Kasumi-1 (cell line): ENCODE measurements at places on chromosomes 5 and 9.
A peak's percentile ranks its signal among the peaks of the same experiment; 100 is the strongest.

GRCh38 chr5:103298607-103299188, 40.1 kb downstream of the MACIR start:
- DNase-seq, result no peak

DNA sequence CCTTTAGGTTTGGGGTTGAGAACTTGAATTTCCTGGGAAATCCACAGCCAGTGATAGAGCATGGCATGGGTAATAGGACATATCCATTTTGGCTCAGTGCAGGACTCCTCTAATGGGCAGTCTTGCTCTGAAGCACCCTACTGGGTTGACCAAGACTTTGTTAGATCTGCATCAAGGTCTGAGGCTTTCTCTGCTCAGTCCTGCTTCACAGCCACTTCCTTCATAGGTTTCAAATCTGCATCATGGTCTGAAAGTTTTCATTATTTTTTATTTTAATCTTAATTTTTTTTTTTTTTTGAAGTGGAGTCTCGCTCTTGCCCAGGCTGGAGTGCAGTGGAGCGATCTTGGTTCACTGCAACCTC, 36.5 kb downstream of the KIF2A start:
- DNase-seq, result no peak

DNA sequence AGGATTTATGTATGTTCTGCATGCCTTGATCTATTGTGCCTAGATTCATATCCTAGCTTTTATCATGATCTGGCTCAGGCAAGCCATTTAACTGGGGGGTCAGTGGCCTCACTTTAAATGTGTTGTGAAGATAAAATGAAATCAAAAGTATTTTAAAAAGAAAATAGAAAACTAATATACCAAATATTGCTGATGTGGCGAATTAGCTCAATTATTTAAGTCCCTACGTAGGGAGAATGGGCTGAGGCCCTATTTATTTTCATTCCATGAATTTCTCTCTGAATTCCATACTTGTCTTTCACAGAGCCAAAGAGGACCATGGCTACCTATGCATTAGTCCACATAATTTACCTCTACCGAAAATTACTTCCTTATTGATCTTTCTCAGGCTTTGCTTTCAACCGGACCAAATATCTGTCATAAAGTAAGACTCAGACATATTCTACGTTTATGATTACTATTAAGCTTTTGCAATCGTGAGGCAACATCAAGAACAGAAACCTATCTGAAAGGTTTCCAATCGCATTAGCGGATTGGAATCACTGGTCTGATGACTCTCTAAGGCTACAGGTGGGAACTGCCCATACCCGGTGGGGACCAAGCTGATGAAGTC, 1.7 kb downstream of the MBLAC2 start:
- no peak for DNase-seq

- DNase-seq, result no peak
These were observed 70.1 kb downstream of the PCSK5 start for GRCh38 chr9:75960551-75960950.

DNA sequence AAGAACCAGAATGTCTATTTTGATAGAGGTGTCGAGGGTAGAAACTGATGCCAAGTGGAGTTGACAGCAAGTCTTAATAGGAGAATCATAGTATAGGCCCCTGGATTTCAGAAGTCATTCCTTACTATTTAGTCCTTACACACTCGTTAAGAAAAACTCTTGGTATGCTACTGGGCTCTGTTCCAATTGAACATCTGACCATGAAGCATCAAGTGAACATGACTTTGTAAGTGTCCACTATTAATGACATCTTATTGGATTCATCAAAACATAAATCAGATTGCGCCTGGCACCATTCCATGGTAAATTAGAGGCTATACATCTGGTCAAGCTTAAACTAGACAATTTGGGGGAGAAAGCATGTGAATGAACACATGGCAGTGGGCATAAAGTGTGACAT, 1056.5 kb upstream of the EDIL3 start:
- DNase-seq, result no peak

DNA sequence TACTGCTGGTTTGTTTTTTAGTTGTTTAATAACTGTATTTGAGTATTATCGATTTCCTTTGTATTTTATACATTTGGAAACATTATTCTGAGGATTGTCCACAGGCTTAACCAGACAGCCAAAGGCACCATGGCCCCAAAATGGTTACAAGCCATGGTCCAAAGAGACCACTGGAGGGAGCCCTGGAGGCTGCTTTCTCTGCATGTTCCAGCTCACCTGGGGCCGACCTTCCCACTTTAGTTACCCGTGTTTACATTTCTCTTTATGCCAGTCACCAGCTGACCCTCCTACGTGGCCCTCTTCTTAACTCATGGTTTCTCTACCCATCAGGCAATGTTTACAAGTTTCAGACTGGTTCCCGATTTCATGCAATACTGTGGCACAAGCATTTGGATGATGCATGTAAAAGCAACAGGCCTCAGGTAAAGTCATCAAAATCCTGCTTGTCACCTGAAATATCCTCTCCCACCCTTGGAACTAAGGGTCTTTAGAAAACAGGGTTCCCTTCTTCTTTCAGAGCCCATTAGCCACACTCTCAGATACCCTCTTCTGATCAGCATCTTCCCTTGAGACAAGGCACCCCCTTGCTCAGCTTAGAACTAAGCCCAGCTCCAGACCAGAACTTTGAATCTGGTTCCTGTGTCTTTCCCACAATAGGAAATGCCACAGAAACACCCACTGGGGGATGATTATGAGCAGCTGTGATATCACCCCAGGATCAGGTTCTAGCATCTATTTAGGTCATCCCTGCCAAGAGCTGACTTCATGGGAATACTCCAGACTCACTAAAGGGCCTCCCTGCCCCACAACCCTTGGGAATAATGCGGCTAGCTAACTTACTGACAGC, 49.9 kb upstream of the GARNL3 start:
- DNase-seq, result peak; percentile 23
